ENCODE measurements at places on chromosomes 16 and 17.

DNA sequence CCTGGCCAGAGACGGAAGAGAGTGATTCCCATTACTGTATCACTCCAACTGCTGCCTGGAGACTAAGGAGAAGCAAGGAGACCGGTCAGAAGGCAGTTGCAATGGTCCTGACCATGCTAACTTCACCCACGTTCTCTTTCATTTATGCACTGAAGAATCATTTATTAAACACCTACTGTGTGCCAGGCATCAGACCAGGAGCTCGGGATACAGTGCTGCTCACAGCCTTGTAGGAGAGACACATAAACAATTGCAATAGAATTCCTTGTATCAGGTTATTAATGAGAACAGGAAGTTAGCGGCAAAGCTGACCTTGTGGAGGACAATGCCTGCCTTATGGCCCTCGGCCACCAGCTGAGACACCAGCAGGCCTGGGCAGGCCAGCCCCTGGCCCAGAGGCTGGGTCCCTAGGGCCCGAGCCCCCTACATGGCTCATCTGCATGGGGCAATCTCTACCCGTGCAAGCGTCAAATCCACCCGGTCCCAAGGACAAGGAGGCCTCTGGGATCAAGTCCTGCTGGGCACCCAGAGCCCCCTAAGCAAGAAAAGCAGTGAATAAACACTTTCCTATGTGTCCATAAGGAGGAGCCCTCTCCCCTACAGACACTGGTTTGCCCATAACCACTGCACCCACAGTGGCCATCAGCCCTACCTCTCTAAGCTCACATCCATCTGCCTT lies 8.6 kb upstream of the ENPP7 start:
- no peak for DNase-seq

- DNase-seq, result peak; percentile 26
These were observed 25.6 kb downstream of the WIPI1 start for GRCh38 chr17:68431661-68432071.

- DNase-seq, result no peak
These were observed 693.5 kb downstream of the WWOX start for GRCh38 chr16:78792952-78793351.

DNA sequence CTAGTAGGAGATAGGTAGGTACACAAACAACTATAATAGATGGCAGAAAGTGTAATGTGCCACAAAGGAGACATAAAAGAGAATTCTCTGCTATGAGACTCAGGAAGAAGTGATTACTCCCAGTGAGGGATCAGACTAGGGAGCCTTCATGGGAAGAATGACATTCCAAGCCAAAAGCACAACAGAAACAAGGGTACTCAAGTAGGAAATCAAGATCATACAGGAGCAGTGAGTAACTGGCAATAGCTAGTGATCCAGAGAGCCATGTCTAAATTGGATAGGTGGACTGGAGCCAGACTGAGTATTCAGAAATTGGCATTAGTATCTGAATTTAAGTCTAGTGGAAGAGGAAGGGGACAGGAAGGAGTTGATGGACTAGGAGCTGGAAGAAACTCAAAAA lies 10.7 kb downstream of the RFFL start:
- DNase-seq, result no peak

- DNase-seq, result no peak
These were observed 220.6 kb downstream of the FTO start for GRCh38 chr16:53924331-53925106.

- peak; percentile 60 for DNase-seq
These were observed 135.2 kb downstream of the SHISA9 start for GRCh38 chr16:13036600-13036999.

- no peak for DNase-seq
These were observed 6.1 kb upstream of the HAP1 start for GRCh38 chr17:41740506-41740905.

- no peak for DNase-seq
These were observed 6.8 kb downstream of the TK1 start for GRCh38 chr17:78180083-78180482.

DNA sequence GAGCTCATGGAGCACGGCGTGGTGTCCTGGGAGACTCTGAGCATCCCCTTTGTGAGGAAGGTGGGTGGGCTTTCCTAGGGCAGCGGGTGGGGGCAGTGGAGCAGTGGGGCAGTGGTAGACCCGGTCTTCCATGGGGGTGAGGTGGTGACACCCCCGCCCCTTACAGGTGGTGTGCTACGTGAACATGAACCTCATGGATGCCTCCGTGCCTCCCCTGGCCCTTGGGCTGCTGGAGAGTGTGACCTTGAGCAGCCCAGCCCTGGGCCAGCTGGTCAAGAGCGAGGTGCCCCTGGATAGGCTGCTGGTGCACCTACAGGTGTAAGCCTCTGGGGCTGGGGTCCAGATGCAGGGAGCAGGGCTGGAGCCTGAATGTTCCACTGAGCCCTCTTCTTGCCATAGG lies 1.6 kb downstream of the ELMO3 start:
- DNase-seq, result no peak

- DNase-seq, result no peak
These were observed 6.9 kb upstream of the BPTF start for GRCh38 chr17:67818110-67819002.

DNA sequence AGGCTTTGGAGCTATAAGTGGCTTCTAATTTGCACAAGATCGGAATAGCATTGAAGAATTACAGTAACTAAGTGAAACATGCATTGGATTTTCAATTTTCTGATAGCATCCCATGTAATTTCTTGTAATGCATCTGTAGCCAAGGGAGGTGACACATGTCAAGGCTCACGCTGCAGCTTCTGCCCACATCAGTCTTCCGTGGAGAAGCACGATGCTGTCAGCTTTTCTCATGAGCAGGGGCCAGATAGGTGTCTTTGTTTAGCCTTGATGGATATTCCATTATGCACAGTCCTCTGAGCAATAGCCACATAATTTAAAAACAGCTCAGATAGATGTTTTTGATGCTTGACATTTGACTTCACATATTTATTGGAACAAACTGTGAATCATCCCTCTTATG lies 1046.9 kb upstream of the EEF2KMT start:
- DNase-seq, result no peak

GRCh38 chr17:77528516-77529327 lies 388.0 kb downstream of the SEC14L1 start:
- DNase-seq, result no peak

DNA sequence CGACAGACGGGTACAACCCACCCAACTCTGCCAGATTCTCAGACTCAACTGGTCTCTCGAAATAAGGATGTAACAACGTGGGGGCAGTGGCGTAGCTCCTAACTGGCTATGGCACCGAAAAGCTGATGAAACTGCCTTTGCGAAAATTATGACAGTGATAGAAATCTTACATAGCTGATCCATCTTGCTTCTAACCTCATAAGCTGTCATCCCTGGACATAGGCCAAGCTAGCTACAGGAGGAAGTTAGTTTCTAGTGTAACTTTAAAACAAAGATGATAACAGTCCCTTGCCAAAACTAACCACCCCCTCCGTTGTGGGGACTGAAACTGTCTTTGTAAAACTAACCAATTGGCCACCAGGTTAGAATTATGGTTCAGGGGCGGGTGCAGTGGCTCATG lies 220.1 kb downstream of the SLC39A11 start:
- no peak for DNase-seq

GRCh38 chr17:74466828-74467184 lies 372 bp downstream of the CD300A start:
- no peak for DNase-seq

GRCh38 chr16:85524630-85525419 lies 88.3 kb upstream of the GSE1 start:
- peak; percentile 91 for DNase-seq

DNA sequence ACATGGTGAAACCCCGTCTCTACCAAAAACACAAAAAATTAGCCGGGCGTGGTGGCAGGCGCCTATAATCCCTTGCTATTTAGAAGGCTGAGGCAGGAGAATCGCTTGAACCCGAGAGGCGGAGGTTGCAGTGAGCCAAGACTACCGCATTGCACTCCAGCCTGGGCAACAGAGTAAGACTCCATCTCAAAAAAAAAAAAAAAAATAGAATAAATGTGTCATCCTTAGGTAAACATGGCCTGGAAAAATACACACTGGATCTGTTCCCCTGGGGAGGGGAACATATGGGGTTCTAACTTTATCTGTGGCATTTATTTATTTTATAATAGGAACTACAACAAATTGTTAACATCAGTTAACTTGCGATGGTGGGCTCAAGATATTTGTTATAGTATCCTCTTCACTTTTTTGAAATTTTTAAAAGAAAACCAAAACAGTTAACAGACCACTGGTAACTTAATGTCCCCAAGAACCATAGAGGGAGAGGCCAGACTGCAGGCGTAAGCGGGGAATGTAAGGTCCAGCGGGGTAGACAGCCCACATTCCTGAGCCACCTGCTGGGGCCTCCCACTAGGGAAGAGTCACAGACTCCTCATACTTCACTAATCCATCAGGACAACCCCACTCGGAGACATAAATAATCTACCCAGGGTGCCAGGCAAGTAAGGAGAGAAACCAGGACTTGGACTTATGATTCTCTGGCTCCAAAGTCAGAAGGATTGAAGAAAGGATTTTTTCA lies 12.5 kb upstream of the TXNDC11 start:
- no peak for DNase-seq

- DNase-seq, result no peak
These were observed 21.1 kb downstream of the ANKRD40 start for GRCh38 chr17:50686494-50687199.

DNA sequence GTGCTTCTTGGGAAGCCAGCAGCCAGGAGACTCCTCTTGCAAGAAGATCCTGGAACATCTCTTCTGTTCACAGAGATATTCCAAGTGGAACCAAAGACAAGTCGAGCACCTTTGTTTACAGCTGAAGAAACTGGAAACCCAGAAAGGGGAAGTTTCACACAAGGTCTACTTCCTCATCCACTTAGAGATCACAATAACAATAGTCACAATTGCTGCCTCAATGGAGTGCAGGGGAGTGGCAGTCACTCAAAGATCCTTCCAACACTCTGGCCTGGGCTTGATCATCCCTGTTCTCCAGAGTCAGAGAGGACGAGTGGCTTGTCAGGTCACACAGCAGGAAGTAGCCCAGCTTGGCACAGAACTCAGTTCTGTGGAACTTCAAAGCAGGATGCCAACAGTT lies 46.9 kb upstream of the SIAH1 start:
- peak; percentile 84 for DNase-seq

Measured in suppressor macrophage (primary cell).